ENCODE measurements at places on chromosomes 13 and 19. TPM values are rescaled to one million over a fixed set of nuclear protein-coding genes. Genes with fewer than 3 reads are reported as not detected.

Gene EXOC3L2
- total RNA-seq: 7.2 TPM

Gene ADAMTSL5
- total RNA-seq: 4.9 TPM

Gene NR1H2
- 130 TPM for total RNA-seq

- H3K4me1 ChIP-seq: no peaks in the 10 kb centered on the region
- H3K36me3 ChIP-seq: no peaks in the 10 kb centered on the region
- DNase-seq: no peak
- no peaks in the 10 kb centered on the region for H3K27me3 ChIP-seq
These were observed 47.9 kb upstream of the ZNRF4 start for GRCh38 chr19:5407356-5407755.

GRCh38 chr19:35027851-35028599 is 2.2 kb upstream of the SCN1B start:
- H3K27ac ChIP-seq: no peak overlapping the region
- peaks cover 13% of the 10 kb centered on the region for H3K4me1 ChIP-seq
- no peak for DNase-seq
- peaks cover 6% of the 10 kb centered on the region for H3K27me3 ChIP-seq
- peaks cover 48% of the 10 kb centered on the region for H3K36me3 ChIP-seq
- no peak overlapping the region for H3K4me3 ChIP-seq

DNA sequence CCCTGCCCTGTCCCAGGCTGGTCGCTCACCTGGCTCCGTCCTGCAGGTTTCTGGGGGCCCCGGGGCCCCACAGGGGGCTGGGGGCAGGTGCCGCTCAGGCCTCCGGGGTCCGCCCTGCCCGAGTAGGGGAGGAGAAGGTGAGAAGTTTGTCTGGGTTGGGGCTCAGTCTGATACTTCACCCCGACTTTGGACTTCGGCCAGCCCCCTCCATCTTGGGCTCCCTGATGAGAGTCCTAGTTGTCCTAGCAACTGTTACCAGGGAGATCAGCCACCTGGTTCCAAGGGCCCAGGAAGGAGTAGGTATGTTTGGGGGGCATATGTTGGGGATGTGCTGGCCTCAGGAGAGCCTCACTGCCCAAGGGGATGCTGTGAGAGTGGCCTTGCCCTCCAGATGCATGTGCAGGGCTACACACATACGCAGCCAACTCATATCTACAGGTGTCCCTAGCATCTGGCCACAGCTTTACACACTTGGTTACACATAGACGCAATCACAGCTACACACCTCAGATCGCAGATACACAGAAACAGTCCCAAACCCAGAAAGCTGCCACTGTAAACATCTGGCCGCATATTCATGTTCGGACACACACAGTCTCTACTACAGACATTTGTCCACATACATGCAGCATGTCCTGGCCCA is 3.4 kb downstream of the NUMBL start:
- no peaks in the 10 kb centered on the region for H3K27me3 ChIP-seq
- H3K27ac ChIP-seq: peak overlapping the region; percentile 47
- H3K4me3 ChIP-seq: no peak overlapping the region
- peak; percentile 61 for DNase-seq
- H3K4me1 ChIP-seq: peaks cover 18% of the 10 kb centered on the region

- no peak overlapping the region for H3K4me3 ChIP-seq
- peak overlapping the region; percentile 62 for H3K27ac ChIP-seq
- no peaks in the 10 kb centered on the region for H3K27me3 ChIP-seq
- H3K4me1 ChIP-seq: no peaks in the 10 kb centered on the region
These were observed 73.9 kb upstream of the FNDC3A start for GRCh38 chr13:48901781-48902180.

GRCh38 chr13:37369616-37370015 is 229.0 kb downstream of the POSTN start:
- no peak overlapping the region for H3K27ac ChIP-seq
- no peaks in the 10 kb centered on the region for H3K27me3 ChIP-seq
- no peaks in the 10 kb centered on the region for H3K4me1 ChIP-seq
- no peaks in the 10 kb centered on the region for H3K36me3 ChIP-seq
- no peak for DNase-seq

GRCh38 chr19:2567580-2567979 is 91.7 kb downstream of the GADD45B start:
- no peaks in the 10 kb centered on the region for H3K36me3 ChIP-seq
- peak; percentile 82 for DNase-seq
- H3K4me1 ChIP-seq: peaks cover 18% of the 10 kb centered on the region
- peak overlapping the region; percentile 79 for H3K27ac ChIP-seq
- H3K27me3 ChIP-seq: no peaks in the 10 kb centered on the region

- H3K4me1 ChIP-seq: peaks cover 33% of the 10 kb centered on the region
- H3K27me3 ChIP-seq: no peaks in the 10 kb centered on the region
- H3K27ac ChIP-seq: peak overlapping the region; percentile 85
- no peak overlapping the region for H3K4me3 ChIP-seq
These were observed 21.0 kb downstream of the SMIM24 start for GRCh38 chr19:3459089-3459881.

GRCh38 chr19:16571822-16572331 is 338 bp downstream of the SLC35E1 start:
- H3K36me3 ChIP-seq: peaks cover 12% of the 10 kb centered on the region
- no peak for DNase-seq

Data from upper lobe of left lung (tissue), 6 donors.